Head of caudate nucleus (tissue), 42 donors: ENCODE measurements at places on chromosomes 1 and 21.
A peak's percentile ranks its signal among the peaks of the same experiment; 100 is the strongest.

DNA sequence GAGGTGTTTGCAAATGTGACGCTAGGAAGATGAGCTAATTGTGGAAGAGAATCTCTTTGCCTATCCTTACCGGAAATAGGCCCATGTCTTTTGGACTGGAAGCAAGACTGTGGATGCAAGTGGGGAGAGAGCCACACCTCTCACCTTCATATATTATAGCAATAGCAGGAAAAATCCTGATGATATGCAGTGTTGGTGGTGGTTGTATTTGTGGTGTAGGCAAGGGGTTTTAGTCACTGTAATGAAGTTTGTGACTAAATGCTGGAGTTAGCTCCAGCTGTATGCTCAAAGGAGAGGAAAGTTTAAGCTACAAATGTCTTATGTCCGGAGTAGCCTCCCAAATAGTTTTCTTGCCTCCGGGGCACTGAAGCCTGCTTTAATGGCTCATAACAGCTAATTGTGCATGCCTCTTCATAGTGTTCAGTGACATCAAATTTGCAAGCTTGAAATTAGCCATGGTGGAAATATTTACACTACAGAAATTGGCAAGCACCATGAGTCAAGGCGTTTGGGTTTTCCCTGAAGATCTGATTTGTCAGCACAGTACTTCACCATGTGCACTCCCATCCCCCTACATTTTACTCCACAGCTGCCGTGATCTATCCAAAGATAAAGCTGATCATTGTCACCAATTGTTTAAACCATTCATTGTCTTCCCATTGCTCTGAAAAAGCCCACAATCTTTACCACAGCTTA lies 102.6 kb upstream of the ZNF644 start:
- DNase-seq, result no peak

- peak; percentile 32 for DNase-seq
Observed at GRCh38 chr1:228083871-228084278, 1.4 kb downstream of the ARF1 start.

- no peak for DNase-seq
Observed at GRCh38 chr1:12595757-12596006, 22.3 kb downstream of the DHRS3 start.

DNA sequence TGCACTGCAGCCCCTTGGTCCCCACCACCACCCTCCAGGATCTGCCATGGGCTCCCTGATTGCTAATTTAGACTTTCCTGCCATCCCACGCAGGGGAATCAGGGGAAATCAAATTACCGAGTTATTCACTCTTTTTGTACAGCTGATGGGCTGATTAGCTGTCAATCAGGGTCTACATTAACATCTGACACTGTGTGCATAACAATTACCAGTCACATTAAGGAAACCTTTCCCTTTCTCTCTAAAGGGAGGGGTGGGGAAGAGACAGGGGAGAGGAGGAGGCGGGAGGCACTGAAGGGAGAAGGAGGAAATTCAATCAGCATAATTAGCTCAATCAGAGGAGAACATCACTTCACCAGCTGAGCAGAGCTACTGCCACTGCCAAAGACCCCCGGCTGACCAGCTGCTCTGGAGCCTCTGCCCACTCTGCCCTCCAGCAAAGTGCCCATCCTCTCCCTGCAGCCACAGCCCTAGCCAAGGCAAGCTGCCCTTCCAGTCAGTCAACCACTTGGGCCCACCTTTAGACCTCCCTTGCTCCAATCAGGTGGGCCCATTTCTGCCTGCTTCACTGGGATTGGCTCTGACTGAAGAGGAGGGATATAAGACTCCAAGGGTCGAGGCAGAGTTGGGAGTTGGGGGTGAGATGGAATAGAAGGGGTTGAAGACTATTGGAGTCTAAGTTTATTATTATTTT lies 199.3 kb upstream of the ZC3H12A start:
- no peak for DNase-seq
